Ureter (tissue), 1 donor: ENCODE measurements at places on chromosomes 16 and 17.

GRCh38 chr16:85210423-85211169 lies 98.3 kb upstream of the CIBAR2 start:
- DNase-seq: no peak

DNA sequence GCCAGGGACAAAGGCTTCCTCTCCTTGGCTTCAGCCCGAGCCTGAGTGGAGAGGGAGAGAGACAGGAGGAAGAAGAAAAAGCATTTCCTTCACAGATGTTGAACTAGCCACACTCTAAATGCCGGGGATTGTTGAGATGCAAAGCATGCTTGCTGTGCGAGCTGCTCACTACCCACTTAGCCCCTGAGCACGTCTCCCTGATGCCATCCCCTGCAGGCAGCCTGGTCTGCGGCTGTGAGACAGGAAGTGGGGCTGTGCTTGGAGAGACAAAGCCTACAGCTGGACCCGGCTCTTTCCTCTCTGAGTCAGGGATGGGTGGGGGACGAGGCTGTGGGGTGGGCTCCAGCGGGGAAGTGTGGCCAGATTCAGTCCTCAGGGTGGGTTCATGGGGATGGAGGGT lies 13.7 kb downstream of the WNT9B start:
- DNase-seq: no peak

DNA sequence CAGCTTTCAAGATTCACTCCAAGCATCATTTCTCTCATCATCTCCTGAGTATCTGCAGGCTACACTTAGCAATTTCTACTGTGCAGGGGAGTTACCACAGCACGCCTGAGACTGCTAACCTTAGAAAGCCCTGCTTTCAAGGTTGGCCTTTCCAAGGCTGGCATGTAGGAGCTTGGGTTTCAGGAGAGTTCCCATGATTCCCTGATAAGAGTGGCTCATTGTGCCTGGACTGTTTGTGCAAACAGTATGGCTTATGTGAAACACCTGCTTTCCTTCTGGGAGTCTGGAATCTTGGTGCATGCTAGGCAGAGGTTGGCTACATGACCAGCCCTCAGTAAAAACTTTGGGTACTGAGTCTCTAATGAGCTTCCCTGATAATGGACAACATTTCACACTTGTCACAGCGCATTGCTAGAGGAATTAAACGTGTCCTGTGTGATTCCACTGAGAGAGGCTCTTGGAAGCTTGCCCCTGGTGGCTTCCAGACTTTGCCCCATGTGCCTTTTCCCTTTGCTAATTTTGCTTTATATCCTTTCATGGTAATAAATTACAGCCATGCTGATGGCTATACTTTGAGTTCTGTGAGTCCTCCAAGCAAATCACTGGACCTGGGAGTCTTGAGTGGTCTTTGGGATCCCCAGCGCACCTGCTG lies 19.7 kb upstream of the RGS9 start:
- no peak for DNase-seq

GRCh38 chr16:22857296-22858025 lies 43.5 kb downstream of the HS3ST2 start:
- DNase-seq: no peak

- DNase-seq: no peak
Observed at GRCh38 chr16:28549301-28549899, 4.3 kb upstream of the SGF29 start.

DNA sequence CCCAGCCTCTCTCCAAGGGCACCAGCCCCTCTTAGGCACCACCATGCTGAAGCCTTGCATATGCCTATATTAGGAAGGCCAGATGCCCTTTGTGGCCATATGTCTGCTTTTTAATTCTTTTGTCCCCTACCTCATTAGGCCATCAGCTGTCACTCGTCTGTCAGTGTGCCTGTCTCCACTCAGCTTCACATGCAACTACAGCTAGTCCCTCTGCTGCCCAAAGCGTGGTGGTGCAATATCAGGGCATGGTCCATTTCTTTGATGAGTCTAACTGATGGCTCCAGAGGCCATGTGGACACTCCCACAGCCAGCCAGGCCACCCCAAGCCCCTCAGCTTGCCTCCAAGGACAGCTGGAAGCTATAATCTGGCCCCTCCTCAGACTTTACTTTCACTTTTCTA lies 36.3 kb downstream of the MYO18A start:
- DNase-seq: no peak

- peak; percentile 84 for DNase-seq
Observed at GRCh38 chr17:73291260-73291801, 20.5 kb downstream of the CDC42EP4 start.

DNA sequence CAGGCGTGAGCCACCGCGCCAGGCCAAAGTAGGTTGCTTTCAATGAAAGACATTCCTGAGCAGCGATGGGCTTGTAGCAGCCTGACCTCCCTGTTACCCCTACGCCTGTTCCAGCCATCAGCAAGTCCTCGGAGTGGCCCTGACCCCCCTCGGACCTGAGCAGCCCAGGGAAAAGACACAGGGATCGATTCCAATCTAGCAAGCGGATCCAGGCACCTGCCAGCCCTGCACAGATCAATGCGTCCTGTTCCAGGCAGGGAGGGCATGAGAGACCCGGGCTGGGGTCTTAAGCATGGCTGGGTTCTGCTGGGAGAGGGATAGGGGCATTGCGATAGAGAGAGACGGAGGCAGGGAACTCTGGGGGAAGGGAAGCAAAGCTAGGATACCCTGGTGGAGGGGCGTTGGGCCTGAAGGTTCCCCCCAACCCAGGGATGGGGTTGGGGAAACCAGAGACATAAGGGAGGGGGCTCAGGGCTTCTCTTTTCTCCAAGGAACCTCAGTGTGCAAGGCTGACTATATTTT lies 21.9 kb downstream of the SRCIN1 start:
- DNase-seq: no peak

GRCh38 chr16:68345958-68346635 lies 35.3 kb downstream of the PRMT7 start:
- DNase-seq: no peak

DNA sequence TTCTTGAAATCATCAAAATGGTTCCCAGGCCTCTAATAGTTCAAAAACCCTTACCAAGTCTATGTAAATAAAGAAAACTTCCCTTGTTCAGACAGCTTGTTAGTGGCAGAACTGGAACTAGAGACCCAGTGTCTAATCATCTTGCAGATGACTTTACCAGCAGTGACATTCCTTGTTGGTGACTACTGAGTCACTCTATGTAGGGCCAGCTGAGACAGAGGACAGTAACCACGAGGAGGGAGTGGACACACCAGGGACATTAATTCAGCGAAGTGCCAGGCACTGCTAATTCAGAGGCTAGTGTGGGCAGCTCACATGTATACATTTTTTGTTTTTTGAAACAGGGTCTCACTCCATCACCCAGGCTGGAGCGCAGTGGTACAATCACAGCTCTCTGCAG lies 6.1 kb upstream of the HEATR3 start:
- no peak for DNase-seq

- peak; percentile 59 for DNase-seq
Observed at GRCh38 chr17:72640415-72641165, 451.9 kb downstream of the SLC39A11 start.

DNA sequence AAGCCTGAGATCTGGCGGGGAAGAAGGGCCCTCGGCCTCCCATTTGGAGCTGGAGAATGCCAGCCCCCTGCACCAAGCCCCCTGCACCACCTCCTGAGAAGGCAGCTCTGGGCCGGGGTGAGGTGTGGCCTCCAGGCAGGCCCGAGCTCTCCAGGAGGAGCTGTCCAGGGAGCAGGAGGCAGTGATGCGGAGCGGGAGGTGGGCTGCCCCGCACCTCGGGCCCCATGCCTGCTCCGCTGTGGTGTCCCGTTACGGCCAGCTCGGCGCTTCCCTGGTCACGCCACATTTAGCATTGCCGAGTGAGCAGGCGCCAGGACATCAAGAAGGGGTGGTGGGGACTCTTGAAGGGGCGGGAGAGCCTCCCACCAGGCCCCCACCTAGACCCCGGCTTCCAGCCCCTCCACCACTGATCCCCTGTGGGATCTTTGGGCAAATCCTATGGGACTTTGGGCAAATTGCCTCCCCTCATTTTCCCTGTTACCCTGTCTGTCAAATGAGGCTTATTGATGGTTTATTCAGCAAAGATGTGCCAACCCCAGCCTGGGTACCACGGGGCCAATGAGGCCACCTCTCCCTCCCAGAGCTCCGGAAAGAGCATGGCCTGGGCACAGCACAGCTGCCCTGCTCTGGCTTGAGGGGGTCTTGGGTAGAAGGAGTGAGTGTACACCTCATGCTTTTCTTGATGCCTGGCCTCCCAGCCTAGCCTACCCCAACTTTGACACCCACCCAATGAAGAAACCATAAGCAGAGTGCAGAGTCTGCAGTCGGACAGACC lies 15.3 kb downstream of the FOXN1 start:
- no peak for DNase-seq

- DNase-seq: no peak
Observed at GRCh38 chr17:70099294-70099693, 24.3 kb downstream of the KCNJ16 start.

DNA sequence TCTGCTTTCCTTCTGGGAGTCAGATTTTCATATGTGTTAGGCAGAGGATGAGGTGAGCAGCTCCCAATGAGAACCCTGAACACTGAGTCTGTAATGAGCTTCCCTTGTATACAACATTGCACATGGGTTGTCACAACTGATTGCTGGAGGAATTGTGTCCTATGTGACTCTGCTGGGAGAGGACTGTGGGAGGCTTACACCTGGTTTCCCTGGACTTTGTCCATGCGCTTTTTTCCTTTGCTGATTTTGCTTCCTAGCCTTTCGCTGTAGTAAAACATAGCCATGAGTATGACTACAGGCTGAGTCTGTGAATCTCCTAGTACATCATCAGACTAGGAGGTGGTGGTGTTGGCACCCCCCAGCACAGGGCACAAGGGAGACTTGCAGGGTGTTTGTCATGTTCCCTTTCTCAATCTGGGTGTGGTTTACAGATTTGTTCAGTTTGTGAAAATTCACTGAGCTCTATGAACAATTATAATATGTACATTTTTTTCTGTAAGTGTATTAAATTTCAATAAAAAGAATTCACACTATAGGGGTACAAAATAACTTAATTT lies 1.7 kb upstream of the PLK1 start:
- no peak for DNase-seq

- DNase-seq: no peak
Observed at GRCh38 chr16:12113523-12114345, 137.2 kb downstream of the SNX29 start.

DNA sequence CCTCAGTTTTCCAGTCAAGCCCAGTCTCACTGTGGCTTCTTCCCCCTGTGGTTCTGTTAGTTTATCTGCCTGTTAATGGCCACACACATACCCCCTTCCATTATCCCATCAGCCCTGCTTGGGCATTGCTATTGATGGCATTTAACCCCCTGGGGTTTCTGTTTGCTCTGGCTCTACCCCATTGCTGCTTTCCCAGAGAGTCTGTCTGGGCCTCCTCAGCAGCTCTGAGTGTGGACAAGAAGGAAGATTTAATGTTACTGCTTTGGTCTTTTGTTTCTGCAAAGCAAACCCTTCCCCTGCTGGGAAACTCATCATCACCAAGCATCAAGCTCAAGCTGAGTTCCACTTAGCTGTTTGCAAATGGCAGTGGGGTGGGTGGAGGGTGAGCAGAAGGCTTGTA lies 162.7 kb downstream of the CCT6B start:
- DNase-seq: no peak

- DNase-seq: no peak
Observed at GRCh38 chr17:32625971-32626370, 139.2 kb downstream of the CDK5R1 start.

- DNase-seq: no peak
Observed at GRCh38 chr16:87848676-87849345, 20.5 kb downstream of the SLC7A5 start.

GRCh38 chr16:85565340-85565739 lies 47.8 kb upstream of the GSE1 start:
- DNase-seq: no peak
